ENCODE measurements at places on chromosomes 5 and 9.
A peak's percentile ranks its signal among the peaks of the same experiment; 100 is the strongest.

DNA sequence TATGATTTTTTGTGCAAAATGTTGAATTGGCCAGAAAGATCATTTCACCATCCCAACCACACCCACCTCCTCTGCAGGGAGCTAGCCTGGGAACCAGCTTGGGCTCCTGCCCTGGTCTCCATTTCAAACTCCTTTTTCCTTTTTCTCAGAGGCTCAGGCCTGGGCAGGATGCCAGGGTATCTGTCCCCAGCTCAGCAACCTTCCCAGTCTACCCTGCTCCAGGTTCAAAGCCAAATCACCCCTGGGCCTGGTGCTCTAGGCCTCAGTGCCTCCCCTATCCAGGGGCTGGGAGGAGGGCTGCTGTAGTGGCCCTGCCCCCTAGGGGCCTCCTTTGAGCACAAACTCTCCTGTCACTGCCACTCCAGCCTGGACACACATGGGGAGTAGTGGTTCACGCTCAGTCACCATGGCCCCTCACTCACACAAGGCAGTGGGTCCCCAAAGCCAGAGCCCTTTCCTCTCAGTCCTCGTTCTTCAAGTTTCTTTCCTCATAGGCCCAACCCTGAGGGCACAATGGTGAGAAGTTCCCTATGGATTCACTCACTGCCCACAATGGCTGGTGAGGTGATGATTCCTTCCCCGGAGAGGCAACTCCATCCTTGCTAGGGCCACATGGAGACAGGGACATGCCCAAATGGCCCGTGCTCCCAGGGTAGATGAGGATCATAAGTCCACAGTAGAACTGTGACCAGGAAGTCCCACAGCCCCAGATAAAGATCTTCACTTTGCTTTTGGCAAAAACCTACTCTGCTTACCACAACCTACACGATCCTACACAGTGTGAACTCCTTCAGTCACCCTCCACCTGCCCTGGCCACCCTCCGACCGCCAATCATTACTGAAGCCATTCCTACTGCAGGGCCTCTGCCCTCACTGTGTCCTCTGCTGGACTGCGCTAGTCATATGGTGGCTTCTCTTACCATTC lies 1.6 kb upstream of the ST6GALNAC4 start:
- no peak for DNase-seq

GRCh38 chr5:91150636-91151035 lies 232.5 kb downstream of the ARRDC3 start:
- no peak for DNase-seq

DNA sequence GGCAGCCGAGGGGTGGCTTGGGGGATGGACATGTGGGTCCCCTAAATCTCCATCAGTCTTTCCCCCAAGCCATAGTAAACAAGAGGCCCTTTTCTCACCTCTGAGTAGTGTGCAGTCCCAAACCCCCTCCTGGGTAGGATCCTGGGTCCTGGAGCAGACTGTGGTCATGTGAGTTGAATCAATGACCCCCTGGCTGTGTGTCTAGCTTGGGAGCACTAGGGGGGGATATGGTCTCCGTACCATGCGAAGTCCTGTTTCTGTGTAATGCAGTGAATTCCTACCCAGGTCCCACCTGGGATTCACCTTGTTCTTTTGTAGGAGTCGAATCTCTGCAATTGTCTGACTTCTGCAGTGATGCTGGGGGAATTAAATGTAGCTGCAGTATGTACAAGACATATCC lies 66.2 kb downstream of the FGF18 start:
- no peak for DNase-seq

- DNase-seq: peak; percentile 65
Measured at GRCh38 chr5:55903121-55903701, 52.1 kb downstream of the IL31RA start.

- DNase-seq: no peak
Measured at GRCh38 chr5:173187054-173187743, 42.9 kb downstream of the BNIP1 start.

DNA sequence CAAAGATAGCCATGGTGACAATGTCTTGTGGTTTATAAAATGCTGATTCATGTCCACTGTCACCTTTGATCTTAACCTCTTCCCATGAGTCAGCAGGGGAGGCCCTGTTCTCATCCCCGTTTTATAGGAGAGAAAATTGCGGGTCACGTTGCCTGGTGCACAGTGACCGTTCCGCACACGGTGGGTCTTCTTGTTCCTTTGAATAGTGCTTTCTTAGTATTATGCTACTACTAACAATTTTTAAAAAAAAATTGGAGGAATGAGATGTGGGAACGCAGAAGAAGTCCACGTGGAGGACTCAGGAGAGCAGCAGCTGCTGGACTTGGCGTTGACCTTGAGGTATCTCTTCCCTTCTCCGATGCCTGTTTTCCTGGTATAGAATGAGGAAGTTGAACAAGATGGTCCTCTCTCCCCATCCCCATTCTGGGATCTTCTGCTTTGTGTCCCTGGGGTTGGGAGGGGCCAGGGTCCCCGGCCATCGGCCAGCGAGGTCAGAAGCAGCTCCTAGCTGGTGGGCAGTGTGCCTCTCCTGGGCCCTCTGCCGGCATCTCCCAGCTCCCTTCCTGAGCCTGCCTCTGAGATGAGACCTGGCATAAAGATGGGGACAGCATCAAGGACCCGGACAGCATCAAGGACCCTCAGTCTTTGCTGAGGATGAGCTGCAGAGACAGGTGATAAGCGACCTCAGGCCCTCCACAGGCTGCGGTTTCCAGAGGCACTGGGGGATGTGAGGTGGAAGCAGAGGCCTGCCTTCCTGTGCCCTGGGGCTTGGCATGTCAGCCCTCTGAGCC lies 143.9 kb downstream of the C9orf50 start:
- no peak for DNase-seq

DNA sequence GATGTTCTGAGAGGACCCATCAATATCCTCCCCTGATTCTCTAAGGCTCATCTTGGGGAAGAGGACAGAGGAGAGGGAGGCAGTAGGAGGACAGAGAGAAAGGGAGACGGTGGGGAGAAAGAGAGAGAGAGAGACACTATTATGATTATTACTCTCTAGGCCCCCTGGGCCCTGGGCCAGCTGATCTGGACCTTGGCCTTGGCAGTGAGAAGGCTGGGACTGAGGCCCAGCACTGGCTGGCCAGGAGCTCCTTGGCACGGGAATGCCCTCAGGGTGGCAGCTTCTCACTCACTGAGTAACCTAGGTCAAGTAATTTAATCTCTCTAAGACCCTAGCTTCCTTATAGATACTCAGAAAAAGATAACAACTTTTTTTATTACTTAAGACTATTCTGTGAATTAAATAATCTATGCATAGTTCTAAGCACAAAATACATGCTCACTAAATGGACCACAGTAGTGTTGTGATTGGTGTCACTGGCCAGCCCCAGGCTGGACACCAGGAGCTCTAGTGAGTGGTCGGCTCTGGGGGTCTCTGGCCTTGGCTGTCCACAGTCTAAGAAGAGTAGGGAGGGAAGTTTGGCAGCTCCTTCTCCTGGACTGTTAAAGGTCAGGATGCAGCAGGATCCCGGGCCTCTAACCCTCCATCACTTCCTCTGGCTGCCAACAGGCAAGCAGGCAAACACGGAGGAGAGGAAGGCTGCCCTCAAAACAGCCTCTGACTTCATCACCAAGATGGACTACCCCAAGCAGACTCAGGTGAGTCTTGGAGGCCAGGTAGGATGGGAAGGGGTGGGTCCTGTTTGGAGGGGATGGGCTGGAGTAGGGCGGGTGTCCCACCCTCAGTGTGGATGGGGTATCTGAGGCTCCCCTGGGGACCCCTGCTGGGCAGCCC lies 50.0 kb downstream of the GSN start:
- no peak for DNase-seq

DNA sequence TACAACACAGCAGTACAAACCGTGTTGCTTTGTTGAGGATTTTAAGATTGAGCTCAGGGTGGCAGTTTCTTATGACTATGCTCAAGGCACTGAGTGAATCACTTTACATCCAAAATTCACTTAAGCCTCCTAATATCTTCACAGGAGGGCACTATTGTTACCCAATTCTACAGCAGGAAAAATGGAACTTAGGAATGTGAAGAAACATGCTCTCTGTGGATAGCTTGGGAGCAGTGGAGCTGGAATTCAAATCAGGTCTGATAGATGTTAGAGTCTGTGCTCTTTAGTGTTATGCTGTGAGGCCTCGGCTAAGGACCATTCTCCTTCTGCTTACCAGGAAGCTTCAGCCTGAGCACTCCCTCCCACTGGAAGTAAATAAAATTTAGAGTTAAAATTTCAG lies 18.7 kb upstream of the HMHB1 start:
- DNase-seq: no peak

DNA sequence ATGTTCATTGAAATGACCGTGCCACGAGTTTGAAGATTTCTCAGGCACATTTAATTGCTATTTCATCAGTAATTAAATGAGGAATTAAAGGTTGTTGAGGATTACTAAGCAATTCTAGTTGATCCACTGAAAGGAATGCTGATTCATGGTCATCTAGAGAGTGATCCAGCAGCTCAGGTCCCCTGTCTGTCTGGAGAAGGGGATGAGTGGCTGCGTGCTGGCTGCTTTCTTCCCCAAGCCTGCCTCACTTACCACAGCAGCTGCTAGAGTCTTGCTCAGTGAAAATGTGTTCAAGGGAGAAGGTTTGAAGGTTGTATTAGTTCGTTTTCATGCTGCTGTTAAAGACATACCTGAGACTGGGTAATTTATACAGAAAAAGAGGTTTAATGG lies 7.8 kb upstream of the TGFBI start:
- DNase-seq: no peak

- no peak for DNase-seq
Measured at GRCh38 chr5:56475689-56476486, 242.8 kb upstream of the ANKRD55 start.

DNA sequence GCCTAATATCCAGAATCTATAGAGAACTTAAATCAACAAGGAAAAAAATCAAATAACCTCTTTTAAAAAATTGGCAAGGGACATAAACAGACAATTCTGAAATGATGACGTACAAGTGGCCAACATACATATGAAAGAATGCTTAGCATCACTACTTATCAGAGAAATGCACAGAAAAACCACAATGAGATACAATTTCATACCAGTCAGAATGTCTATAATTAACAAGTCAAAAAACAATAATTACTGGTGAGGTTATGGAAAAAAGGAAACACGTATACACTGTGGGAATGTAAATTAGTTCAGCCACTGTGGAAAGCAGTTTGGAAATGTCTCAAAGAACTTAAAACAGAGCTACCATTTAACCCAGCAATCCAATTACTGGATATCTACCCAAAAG lies 1192.0 kb downstream of the CDH12 start:
- no peak for DNase-seq

DNA sequence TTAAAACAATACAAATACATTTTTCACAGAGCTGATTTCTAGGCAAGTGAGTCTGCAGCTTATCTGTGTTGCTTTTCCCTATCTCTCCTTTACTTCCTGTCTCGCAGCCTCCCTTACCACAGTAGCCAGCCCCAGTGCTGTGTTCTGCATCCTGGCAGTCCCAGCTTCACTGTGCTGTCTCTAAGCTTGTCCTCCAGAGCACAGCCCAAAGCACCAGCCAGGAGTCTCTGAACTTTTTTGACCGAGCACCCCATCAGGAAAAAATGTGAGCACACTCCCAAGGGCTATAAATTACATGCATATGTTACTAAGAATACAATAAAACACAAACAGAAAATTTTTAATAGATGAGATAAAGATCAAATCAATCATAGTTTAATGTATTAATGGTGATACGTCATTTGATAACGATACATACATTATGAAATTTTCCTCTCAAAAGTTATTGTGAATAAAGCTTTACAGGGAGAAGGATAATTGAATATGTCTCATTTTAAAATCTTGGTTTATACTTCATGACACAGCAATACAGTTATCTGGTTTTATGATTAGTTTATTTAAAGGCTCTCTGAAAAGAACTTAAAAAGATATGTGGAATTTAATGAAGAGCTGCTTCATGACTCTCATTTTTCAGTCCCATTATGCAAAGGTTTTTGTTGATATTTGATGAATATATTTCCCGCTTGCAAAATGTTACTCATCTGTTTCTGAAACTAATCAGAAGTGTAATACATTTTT lies 7.3 kb upstream of the RHOBTB3 start:
- no peak for DNase-seq

- no peak for DNase-seq
Measured at GRCh38 chr9:127264462-127265219, at the start of gene GARNL3. GARNL3 (plus strand) TSS chr9:127264774; CDS start chr9:127264878, 104 bp downstream.

- no peak for DNase-seq
Measured at GRCh38 chr5:2802693-2803365, 51.4 kb upstream of the IRX2 start.

- DNase-seq: no peak
Measured at GRCh38 chr5:143188692-143189091, 214.8 kb downstream of the NR3C1 start.

DNA sequence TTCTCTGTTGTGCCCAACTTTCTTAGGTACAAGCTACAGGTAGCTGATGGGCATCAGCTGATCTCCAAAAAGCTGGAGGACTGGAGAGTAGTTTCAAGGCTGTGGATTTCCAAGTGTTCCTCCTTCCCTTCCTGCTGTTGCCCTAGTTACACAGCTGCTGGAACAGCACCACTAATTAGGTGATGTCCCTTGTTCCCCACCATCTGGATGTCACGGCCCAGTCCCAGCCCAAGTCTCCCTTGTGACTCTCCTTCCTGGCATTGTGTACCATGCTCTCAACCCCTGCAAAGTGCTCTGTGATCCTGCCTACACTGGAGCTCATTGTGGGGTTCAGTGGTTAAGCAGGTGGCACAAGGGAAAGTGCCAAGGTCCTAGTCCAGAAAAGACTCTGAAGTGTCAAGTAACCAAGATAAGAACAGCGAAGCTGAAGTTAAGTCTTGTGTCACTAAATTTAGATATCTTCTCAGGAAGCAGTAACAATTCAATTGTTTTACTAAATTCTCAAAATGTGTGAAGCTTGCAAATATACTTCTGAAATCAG lies 604.5 kb downstream of the ISL1 start:
- no peak for DNase-seq

GRCh38 chr9:95138474-95138873 lies 179.0 kb downstream of the FANCC start:
- no peak for DNase-seq

- DNase-seq: no peak
Measured at GRCh38 chr5:166979307-166979895, 1312.0 kb upstream of the WWC1 start.

DNA sequence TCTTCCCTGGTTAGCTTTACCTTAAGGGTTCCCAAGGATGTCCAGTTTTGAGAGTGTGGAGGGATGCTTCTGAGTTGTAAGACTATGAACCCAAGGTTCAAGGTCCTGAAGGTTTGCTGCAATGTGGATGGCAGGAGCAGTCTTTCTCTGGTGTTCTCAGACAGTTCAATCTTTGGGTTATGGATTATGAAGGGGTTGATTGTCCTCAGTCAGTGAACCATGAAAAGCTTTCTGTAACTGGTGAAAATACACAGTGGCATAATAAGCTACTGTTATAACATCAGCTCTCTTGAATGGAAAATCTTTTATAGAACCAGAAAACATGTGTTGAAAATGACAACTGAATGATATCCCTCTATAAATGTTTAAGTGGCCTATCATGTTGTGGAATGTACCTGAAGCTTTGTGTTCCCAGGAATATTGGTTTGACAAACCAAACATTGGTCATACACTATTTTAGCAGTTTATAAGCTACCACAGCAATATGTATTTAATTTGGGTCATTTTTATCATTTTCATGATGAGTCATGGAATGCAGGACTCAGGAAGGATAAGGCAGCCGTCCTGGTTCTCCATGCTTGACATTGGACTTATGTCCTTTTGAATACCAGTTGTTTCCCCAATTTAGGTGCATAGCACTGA lies 1041.8 kb upstream of the ARRDC3 start:
- no peak for DNase-seq

GRCh38 chr5:14925326-14925725 lies 53.7 kb upstream of the ANKH start:
- DNase-seq: no peak

GRCh38 chr9:127396253-127396807 lies 639 bp upstream of the SLC2A8 start:
- DNase-seq: no peak

- no peak for DNase-seq
Measured at GRCh38 chr9:134666831-134667230, 25.2 kb downstream of the COL5A1 start.
